Aorta (tissue), 5 donors: ENCODE measurements at places on chromosomes 2 and 18. TPM values are rescaled to one million over a fixed set of nuclear protein-coding genes. Genes with fewer than 3 reads are reported as not detected.

TUBA3D gene
- total RNA-seq, result not detected

AKAIN1 gene
- not detected for total RNA-seq

REG1B gene
- 3.8 TPM for total RNA-seq

SLC23A3 gene
- 3.5 TPM for total RNA-seq
